Left hindlimb (tissue), 1 donor: ENCODE measurements at places on chromosomes 13 and 19.

DNA sequence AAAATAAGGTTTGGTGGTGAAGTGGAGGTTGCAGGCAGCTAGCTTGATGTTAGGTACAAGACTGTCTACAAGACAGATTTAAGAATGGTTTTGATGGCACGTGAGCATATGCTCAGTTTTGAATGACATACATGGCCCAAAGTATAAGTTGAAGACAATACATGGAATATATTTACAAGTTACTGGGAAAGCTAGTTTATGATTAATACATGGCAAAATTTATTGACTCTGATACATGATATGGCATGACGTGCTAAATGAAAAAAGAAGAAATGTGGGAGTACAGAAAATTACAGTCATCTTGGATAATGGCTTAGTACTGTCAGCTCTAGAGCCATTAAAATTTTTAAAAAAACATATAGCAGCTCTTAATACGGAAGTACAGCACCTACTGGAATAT is 4.4 kb downstream of the KLF5 start:
- DNase-seq: no peak

GRCh38 chr19:38837656-38838121 is 6.1 kb upstream of the ECH1 start:
- no peak for DNase-seq

DNA sequence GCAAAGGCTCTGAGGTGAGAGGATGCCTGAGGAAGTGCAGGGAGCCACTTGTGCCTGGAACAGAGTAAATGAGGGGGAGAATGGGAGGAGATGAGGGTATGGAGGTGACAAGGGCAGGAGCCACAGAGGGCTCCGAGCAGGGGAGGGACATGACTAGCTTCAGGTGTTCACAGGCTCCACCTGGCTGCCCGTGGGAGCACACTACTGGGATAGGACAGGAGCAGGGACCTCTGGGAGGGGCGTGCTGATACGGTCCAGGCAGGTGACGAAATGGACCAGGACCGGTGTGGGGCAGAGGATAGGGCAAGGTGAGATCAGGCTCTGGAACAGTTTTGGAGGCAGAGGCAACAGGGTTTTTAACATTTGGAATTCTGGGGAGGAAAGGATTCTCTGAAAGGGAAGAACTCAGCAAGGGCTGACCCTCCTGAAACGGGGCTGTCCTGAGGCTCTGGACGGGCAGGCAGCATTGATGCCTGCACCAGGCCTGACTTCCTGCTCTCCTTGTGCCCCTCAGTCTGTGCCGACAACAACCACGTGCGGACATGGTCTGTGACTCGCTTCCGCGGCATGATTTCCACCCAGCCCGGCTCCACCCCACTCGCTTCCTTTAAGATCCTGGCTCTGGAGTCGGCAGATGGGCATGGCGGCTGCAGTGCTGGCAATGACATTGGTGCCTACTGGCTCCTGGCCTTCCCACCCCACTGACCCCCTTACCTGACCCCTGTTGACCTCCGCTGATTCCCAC is 11.6 kb downstream of the SHKBP1 start:
- DNase-seq: no peak

- peak; percentile 48 for DNase-seq
Observed at GRCh38 chr13:48125794-48126228, 30.9 kb upstream of the MED4 start.

GRCh38 chr19:51161266-51161665 is 19.2 kb downstream of the SIGLEC7 start:
- no peak for DNase-seq

GRCh38 chr13:30440910-30441703 is 18.8 kb downstream of the UBE2L5 start:
- DNase-seq: no peak

- no peak for DNase-seq
Observed at GRCh38 chr13:39946769-39947168, 291.3 kb downstream of the COG6 start.

DNA sequence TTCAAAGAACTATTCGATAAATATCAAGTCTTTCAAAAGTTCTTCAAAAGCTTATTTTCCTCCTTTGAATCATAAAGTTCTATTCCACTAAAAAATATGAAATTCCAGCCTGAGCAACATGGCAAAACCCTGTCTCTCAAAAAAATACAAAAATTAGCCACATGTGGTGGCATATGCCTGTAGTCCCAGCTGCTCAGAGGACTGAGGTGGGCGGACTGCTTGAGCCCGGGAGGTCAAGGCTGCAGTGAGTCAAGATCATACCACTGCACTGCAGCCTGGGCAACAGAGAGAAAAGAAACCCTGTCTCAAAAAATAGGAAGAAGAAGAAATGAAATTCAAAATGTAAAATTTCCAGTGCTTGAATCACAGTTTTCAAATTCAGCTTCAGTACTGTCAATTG is 24.6 kb downstream of the CAB39L start:
- no peak for DNase-seq

DNA sequence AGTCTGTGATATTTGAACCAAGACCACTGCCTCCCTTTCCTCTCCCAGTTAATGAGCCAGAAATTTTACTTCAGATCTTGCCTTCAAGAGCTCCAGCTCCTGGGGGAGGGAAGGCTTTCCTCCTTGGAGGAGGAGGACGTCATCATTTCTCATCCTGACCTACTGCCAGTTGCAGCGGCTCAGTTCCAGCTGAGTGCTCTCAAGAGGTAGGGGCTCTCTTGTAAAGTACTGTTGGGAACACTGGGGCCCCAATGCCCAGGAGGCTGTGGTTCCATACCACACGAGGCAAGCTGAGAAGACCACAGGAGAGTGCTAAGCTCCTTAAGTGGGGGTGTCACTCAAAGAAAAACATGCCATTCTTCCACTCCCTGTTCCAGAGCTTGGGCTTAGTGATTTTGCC is 36.2 kb downstream of the METTL21C start:
- DNase-seq: no peak

DNA sequence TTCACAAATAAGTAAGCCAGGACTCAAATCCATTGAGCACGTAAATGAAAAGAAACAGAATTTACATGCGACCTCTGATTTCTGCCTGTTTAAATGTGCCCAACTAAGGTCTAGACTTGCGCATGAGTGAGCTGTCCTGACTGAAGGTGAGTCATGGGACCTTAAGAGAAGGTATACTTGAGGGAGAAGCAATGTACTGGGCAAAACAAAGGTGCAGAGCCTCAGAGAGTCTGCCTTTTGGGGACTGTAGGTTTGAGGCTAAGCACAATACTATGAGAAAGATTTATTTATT is 45.8 kb downstream of the UFM1 start:
- DNase-seq: no peak

GRCh38 chr13:111486331-111486730 is 165.9 kb downstream of the TEX29 start:
- DNase-seq: no peak

- no peak for DNase-seq
Observed at GRCh38 chr13:71481501-71481900, 385.5 kb downstream of the DACH1 start.

GRCh38 chr19:55353803-55354697 is 469 bp downstream of the COX6B2 start:
- no peak for DNase-seq

- no peak for DNase-seq
Observed at GRCh38 chr13:44012910-44013757, 133.4 kb downstream of the LACC1 start.

GRCh38 chr19:4010808-4011110 is 3.2 kb downstream of the PIAS4 start:
- no peak for DNase-seq

DNA sequence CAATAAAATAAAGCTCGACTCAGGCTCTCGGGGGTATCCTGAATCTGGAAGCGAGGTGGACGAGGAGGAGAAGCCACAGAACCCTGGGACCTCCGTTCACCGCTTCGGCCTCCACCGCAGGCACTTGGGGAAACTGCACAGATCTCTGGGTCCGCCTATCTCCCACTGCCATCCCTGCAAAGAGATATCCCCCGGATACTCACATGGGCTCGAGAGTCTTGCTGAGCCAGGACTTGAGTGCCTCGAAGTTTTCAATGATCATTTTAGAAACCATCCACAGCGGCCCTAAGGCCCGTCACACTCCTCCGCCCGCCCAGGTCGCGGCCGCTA is 589 bp downstream of the RBM26 start:
- DNase-seq: no peak

GRCh38 chr19:27709496-27709895 is 1503.5 kb downstream of the UQCRFS1 start:
- no peak for DNase-seq

- DNase-seq: no peak
Observed at GRCh38 chr19:13909430-13909829, 3.4 kb downstream of the CC2D1A start.

GRCh38 chr13:42820451-42820850 is 39.1 kb downstream of the FAM216B start:
- DNase-seq: no peak

DNA sequence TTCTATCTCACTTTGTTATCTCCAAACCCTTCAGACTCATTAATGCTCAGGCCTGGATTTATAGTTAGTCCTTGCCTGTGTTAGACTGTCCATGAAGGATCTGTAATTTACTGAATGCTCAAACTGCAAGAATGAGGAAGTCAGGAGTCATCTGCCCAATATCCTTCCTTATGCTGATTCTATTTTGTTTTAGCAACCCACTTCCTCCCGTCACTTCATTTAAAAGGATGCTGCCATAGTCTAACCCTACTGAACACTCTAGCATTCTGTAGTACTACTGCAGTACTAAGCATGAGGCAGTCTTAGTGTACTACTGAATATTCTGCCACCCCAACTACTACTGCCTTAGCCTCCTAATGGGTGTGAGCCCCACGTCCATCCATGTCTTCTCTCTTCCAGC is 1.5 kb downstream of the FCAR start:
- DNase-seq: no peak

DNA sequence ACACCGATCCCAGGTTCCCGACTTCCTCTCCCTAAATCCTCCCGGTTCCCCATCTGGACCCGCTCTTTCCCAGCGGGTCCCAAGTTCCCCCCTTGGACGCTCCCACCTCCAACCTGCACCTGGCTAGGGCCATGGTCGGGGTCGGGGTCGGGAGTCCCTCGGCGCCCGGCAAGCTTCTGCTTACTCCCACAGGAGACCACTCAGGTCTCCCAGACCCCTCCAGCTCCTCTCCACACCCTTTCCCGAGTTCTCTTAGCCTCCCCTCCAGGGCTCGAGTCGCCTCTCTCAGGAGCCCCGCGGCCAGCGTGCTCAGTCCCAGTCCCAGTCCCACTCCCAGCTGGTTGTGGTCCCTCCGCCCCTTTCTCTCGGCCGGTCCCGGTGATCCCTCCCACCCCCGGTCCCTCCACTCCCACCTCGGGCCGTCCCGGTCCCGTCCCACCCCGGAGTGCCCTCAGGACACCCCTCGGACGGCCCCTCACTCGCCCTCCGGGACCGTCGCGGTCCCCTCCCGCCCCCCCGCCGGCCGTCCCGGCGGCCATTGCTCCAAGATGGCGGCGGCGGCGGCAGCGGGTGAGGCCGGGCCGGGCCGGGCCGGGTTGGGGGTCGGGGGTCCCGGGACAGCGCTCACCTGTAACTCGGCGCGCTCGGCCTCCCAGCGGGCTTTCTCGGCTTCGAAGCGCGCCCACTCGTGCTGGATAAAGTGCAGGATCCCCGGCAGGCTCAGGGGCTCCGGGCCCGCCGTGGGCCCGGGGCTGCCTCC is at the start of gene FKRP:
TSS of gene FKRP (plus strand) at position 537 of the 760 bp plus-strand sequence. CDS start 9,394 bp downstream, outside the sequence.
- DNase-seq: peak; percentile 57

DNA sequence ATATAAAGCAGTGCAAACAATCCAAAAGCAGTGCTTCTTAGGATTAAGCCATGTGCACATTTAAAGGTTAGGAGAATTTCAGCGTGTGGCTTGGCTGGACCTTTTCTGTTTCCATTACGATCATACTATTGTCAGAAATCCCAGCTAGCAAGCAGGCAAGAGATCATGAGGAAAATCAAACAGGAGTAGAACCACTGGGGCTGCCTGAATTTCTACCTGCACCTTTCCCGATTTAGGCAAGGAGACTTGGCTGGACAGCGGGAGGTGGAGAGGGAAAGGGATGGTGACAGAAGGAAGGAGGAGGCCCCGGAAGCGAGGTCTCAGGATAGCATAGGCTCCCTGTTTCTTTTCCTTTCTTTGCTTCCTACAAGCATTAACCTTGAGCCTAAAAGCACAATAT is 102.5 kb downstream of the FGF14 start:
- no peak for DNase-seq

- no peak for DNase-seq
Observed at GRCh38 chr13:110419381-110419791, 112.3 kb downstream of the COL4A2 start.

- DNase-seq: no peak
Observed at GRCh38 chr13:99385161-99385560, 78.0 kb upstream of the GPR183 start.

GRCh38 chr13:100040196-100040595 is 48.7 kb upstream of the PCCA start:
- no peak for DNase-seq

- no peak for DNase-seq
Observed at GRCh38 chr13:19984430-19985218, 26.1 kb downstream of the ZMYM2 start.

- no peak for DNase-seq
Observed at GRCh38 chr13:64078025-64078424, 2662.4 kb upstream of the PCDH20 start.

- no peak for DNase-seq
Observed at GRCh38 chr13:40562975-40563349, 103.5 kb downstream of the FOXO1 start.

DNA sequence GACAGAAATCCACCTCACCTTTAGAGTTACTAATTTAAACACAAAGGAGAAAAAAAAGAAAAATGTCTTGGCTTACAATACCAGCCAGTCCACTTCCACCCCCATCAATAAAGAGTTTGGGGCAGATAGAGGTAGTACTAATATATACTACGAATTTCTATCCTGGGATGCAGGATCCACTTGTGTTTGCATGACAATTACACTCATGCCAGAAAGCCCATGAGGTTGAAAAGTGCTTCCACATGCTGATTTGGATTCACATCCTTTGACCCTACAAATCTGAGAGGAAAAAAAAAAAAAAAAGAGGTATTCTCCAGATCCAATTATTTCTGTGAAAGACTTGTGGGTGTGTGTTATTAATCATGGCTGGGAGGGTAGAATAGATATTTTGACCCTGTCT is 335.2 kb downstream of the SLITRK1 start:
- no peak for DNase-seq

GRCh38 chr13:37026771-37027170 is 26.2 kb downstream of the EXOSC8 start:
- DNase-seq: no peak

DNA sequence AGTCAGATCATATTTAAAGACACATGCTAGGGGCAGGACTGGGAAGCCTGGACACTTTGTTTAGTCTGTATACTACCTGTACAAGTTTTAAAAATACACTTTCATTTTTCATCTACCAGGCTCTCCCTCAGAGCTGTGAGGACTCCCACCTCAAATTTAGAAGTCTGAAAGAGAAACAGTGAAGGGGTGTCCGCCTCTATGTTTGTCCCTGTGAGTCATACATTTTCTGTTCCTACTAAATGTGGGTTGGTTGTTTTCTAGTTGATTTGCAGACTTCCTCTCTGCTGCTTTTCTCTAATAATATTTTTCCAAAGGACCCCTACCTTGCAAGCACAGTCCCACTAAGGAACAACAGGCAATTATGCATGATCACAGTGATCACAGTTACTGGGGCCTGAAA is 110.5 kb downstream of the ENOX1 start:
- no peak for DNase-seq
